H9 (cell line): ENCODE measurements at places on chromosomes 5 and 9. TPM values are rescaled to one million over a fixed set of nuclear protein-coding genes. Genes with fewer than 3 reads are reported as not detected.

Gene ZNF354C
- total RNA-seq, result 4.8 and 5.4 TPM in 2 replicates

Gene ORM1
- 4.0 and 4.4 TPM in 2 replicates for total RNA-seq

- H3K27ac ChIP-seq, result no peak overlapping the region
- no peaks in the 10 kb centered on the region for H3K27me3 ChIP-seq
- H3K36me3 ChIP-seq, result peaks cover 26% of the 10 kb centered on the region; the same call in 2 of the 3 replicates
- no peak overlapping the region for H3K4me3 ChIP-seq
- DNase-seq, result no peak
Measured at GRCh38 chr9:121768416-121769015, 117.1 kb downstream of the DAB2IP start.

- no peaks in the 10 kb centered on the region for H3K4me1 ChIP-seq
- H3K36me3 ChIP-seq, result no peaks in the 10 kb centered on the region
- H3K27me3 ChIP-seq, result no peaks in the 10 kb centered on the region
- H3K27ac ChIP-seq, result no peak overlapping the region
- H3K4me3 ChIP-seq, result no peak overlapping the region
Measured at GRCh38 chr5:39231705-39232525, 12.6 kb upstream of the FYB1 start.

DNA sequence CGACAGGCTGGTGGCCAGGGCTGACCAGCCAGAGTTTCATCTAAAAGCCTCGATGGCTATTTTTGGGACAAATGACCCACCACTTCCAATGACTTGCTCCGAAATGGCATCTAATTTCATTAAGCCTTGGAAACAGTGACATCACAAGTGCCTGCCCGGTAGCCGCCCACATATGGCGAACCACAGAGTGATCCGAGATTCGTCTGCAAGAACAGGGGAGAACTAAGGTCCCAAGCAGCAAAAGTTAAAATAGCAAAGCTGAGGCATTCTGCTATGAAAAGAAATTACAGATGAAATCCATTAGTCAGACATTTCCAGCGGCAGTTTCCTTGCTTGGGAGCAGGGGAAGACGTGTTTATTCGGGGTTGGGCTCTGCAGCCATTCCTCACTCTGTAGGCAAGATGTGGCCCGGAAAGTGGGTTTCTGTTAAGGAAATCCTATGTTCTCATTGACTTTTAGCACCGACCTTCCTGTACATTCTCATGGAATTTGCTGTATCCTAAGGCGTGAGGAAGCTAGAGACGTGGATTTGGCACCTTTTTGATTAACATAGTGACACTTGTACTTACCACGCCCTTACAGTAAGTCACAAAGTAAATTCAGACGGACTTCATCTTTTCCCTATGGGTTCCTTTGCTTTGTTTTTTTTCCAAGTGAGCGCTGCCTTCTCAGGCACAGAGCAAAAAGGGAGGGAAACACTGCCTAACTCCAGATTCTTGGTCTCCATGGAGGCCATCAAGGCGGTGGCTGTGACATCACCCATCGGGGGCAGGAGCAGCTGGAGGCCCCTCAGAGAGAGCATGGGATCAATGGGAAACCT is 45.1 kb downstream of the ERGIC1 start:
- no peak for DNase-seq
- no peaks in the 10 kb centered on the region for H3K4me1 ChIP-seq
- H3K4me3 ChIP-seq, result no peak overlapping the region

DNA sequence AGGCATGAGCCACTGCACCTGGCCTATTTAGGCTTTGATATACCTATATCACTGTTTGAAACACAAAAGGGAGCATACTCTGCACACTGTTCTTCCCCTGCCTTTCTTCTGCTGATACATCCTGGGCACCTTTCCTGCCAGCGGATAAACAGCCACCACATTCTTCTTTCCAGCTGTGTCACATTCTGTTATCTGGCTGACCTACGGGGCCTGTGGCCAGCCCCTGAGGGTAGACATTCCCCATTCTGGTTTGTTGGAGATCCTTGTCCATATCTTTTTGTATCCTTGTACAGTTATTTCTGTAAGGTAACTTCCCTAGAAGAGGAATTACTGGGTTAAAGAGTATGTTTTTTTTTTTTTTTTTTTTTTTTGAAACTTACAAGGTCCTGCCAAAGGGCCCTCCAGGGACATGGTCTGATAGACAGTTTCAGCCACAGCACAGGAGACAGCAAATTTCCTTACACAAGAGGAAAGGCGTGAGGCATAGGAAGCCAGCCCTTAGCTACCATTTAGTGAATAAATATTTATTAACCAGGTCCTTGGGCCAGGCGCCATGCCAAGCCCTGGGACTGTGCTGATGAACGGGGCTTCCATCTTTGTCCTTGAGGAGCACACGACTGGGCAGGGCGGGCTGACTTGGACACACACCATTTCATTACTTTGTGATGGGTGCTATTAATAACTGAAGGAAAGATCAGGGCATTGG is 57.8 kb downstream of the ERGIC1 start:
- H3K27ac ChIP-seq, result no peak overlapping the region
- peaks cover 14% of the 10 kb centered on the region for H3K36me3 ChIP-seq
- no peaks in the 10 kb centered on the region for H3K4me1 ChIP-seq
- DNase-seq, result no peak
- H3K27me3 ChIP-seq, result no peaks in the 10 kb centered on the region

DNA sequence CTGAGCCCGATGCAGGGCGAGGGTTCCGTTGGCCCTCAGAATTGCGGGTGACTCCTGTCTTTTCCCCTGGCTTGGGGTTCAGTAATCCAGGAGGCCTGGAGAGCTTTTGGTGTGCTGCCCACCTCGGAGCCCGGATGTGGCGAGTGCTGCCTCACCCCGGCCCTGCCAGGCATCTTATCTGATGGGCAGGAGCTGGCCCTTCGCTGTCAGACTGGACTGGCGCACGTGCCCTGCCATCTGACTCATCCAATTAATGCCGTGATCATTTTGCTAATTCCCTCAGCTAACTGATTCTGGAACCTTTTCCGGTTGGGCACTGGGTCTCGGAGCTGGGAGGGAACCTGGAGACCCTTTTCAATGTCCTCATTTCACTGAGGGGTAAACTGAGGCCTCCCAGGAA is 34.6 kb downstream of the RXRA start:
- no peak overlapping the region for H3K27ac ChIP-seq
- H3K4me3 ChIP-seq, result no peak overlapping the region
- no peaks in the 10 kb centered on the region for H3K27me3 ChIP-seq
- no peaks in the 10 kb centered on the region for H3K4me1 ChIP-seq
- DNase-seq, result no peak
- H3K36me3 ChIP-seq, result no peaks in the 10 kb centered on the region

- H3K27me3 ChIP-seq, result no peaks in the 10 kb centered on the region
- H3K36me3 ChIP-seq, result no peaks in the 10 kb centered on the region
- peaks cover 3% of the 10 kb centered on the region; the same call in 1 of the 2 replicates for H3K4me1 ChIP-seq
- H3K4me3 ChIP-seq, result no peak overlapping the region
- no peak for DNase-seq
Measured at GRCh38 chr5:10860196-10860543, 99.1 kb upstream of the DAP start.

GRCh38 chr5:169701910-169702451 is 64.9 kb downstream of the DOCK2 start:
- no peak for DNase-seq
- no peaks in the 10 kb centered on the region for H3K27me3 ChIP-seq
- H3K4me3 ChIP-seq, result no peak overlapping the region
- peaks cover 2% of the 10 kb centered on the region; the same call in 1 of the 2 replicates for H3K4me1 ChIP-seq
- H3K27ac ChIP-seq, result no peak overlapping the region
- H3K36me3 ChIP-seq, result no peaks in the 10 kb centered on the region

DNA sequence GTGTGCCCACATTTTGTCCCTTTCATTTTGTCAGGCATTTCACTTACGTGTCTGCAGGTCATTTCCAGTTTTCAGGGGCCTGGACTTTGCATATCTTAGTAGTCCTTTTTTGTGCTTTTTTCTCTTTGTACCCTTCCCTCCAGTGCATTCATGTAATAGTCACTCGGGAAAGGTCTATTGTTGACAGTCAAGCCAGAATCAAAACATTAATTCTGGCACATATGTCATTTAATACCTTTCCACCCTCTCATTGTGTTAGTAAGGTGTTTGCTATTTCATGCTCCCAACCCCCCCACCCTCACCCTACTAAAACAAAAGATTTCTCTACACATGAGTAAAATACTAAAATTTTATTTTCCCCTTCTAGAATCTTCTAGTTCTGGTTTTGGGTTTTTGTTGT is 42.7 kb downstream of the UGCG start:
- H3K36me3 ChIP-seq, result peaks cover 12% of the 10 kb centered on the region
- no peaks in the 10 kb centered on the region for H3K27me3 ChIP-seq
- H3K27ac ChIP-seq, result no peak overlapping the region
- no peaks in the 10 kb centered on the region for H3K4me1 ChIP-seq
- DNase-seq, result no peak
- no peak overlapping the region for H3K4me3 ChIP-seq

GRCh38 chr5:158209219-158209908 is 350.4 kb upstream of the CLINT1 start:
- no peaks in the 10 kb centered on the region for H3K27me3 ChIP-seq
- H3K36me3 ChIP-seq, result no peaks in the 10 kb centered on the region
- no peak overlapping the region for H3K27ac ChIP-seq
- no peak for DNase-seq
- H3K4me3 ChIP-seq, result no peak overlapping the region

GRCh38 chr5:83474991-83475390 is 3.4 kb downstream of the VCAN start:
- H3K4me3 ChIP-seq, result peak overlapping the region; percentile 68
- H3K4me1 ChIP-seq, result peaks cover 8% of the 10 kb centered on the region; the same call in 1 of the 2 replicates
- no peaks in the 10 kb centered on the region for H3K27me3 ChIP-seq
- DNase-seq, result no peak
- H3K27ac ChIP-seq, result peak overlapping the region; percentile 90
- H3K36me3 ChIP-seq, result peaks cover 29% of the 10 kb centered on the region

DNA sequence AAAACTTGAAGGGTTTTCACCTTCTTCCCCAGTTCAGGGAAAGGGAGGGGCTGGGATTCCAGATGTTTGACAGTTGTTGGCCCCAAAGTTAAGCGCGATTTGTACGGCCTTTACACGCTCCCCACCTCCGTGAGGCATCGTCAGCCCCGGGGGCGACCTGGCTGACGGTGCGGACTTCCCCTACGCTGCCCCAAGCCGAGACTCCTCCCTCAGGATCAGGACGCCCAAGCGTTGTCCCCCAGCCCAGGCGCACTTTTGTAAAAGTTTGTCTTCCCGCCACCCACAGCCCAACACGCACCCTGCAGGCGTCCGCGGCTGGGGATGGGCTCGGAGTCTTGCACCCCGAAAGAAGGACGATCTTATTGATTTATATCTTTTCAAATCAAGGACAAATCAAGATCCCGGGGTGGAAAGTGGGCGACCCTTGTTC is 713 bp downstream of the MOB3B start:
- H3K27me3 ChIP-seq, result no peaks in the 10 kb centered on the region
- no peaks in the 10 kb centered on the region; the same call in 1 of the 2 replicates for H3K4me1 ChIP-seq
- peak overlapping the region; percentile 98 for H3K4me3 ChIP-seq
